ENCODE measurements at places on chromosomes 6 and 20.

GRCh38 chr20:47762699-47763268 is 22.5 kb downstream of the SULF2 start:
- no peak for DNase-seq

GRCh38 chr6:39037707-39038106 is 10.9 kb upstream of the GLP1R start:
- DNase-seq: no peak

- DNase-seq: no peak
Observed at GRCh38 chr6:55495277-55495676, 83.7 kb downstream of the HMGCLL1 start.

DNA sequence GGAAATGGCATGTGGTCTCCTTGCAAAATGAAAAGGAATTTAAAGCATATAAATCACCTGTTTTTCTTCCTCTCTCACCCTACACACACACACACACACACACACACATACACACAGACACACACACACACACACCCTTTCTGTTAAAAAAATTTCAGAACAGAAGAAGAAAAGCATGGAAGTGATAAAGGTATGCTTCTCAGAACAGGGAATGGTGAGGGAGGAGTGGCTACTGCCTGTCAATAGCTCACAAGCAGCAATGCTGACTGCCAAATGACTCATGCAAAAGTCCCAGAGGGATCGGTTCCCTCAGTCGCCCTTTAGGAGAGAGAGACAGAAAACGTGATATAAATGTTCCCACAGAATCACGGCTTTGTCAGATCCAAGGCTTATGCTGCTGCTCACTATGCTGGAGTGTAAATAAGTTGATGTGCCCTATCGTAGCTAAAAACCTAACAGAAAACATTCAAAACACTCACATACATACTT is 102.6 kb downstream of the IBTK start:
- no peak for DNase-seq

- no peak for DNase-seq
Observed at GRCh38 chr6:106667022-106667402, 37.6 kb downstream of the QRSL1 start.

DNA sequence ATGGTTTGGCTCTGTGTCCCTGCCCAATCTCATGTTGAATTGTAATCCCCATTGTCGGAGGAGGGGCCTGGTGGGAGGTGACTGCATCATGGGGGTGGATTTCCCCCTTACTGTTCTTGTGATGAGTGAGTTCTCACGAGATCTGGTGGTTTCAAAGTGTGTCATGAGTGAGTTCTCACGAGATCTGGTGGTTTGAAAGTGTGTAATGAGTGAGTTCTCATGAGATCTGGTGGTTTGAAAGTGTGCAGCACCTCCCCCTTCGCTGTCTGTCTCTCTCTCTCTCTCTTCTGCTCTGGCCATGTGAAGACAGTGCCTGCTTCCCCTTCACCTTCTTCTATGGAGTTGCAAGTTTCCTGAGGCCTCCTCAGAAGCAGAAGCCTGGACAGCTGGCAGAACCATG is 87.6 kb downstream of the MYLK4 start:
- no peak for DNase-seq

DNA sequence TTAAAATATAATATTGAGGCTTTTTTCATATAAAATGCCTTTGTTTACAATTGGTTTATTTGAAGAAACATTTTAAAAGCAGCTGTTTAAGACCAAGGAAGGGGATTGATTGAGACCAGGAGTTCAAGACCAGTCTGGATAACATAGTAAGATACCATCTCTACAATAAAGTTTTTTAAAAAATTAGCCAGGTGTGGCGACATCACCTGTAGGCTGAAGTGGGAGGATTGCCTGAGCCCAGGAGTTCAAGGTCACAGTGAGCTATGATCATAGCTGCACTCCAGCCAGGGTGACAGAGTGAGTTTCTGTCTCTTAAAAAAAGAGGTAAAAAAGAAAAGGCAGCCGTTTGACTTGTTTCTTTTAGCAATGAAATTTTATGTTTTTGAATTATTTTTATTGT is 117.0 kb downstream of the STXBP5 start:
- no peak for DNase-seq

GRCh38 chr20:5928836-5929715 is 21.3 kb downstream of the TRMT6 start:
- no peak for DNase-seq

- peak; percentile 25 for DNase-seq
Observed at GRCh38 chr20:61387204-61387953, 135.3 kb downstream of the CDH4 start.

DNA sequence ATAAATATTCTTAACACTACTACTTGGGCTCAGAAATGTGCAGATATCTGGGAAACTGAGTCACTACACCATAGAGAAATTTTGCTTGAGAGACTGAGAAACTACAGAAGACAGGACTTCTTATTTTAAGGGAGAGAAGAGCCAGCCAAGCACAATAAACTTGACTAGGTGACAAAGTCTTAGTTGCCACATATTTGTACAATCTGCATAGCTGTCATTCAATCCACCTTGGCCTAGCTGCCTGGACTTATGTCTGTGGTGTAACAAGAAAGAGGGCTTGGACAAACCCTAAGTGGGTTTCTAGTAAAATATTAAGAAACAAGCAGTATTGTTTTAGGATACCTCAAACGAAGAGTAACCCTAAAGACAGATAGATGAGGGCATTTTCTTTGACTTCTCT is 21.8 kb upstream of the IRAK1BP1 start:
- no peak for DNase-seq

DNA sequence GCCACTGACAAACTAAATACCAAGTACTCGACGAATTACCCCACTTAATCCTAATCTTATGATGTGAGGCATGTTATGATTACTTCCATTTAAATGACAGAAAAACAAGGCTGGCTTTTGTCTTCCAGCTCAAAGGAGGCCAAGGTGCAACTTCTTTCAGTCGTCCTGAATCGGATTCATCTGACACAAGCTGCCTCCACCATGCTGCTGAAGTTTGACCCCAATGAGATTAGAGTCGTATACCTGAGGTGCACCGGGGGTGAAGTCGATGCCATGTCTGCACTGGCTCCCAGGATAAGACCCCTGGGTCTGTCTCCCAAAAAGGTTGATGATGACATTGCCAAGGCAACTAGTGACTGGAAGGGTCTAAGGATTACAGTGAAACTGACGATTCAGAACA is 71.0 kb downstream of the CHD6 start:
- no peak for DNase-seq

- no peak for DNase-seq
Observed at GRCh38 chr20:37223053-37223452, 38.6 kb downstream of the GHRH start.

GRCh38 chr20:44650771-44651433 is 597 bp downstream of the ADA start:
- DNase-seq: peak; percentile 56

- no peak for DNase-seq
Observed at GRCh38 chr6:140440223-140440835, 1065.9 kb upstream of the CITED2 start.

DNA sequence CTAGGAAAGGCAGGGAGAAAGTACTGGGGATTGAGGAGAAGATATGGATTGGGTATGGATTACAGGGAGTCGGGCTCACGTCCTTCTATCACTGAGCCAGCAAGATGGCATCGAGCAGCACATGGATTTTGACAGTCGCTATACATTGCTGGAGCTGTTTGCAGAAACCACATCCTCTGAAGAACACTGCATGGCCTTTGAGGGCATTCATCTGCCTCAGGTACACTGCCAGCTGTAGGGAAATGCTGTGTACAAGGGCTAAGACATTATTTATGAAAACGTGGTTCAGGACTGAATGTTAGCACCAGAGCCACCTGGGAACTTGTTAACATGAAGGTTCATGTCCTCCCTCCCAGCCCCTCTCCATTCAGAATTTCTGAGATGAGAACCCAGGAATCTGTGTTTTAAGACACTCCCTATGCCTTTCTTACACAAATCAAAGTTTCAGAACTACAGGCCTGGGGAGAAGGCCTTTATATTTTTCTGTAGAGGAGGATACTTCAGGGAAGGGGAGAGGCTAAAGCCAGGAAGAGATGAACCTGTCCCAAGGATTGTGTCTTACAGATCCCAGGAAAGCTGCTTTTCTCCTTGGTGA is 3.5 kb downstream of the CUL9 start:
- DNase-seq: no peak

DNA sequence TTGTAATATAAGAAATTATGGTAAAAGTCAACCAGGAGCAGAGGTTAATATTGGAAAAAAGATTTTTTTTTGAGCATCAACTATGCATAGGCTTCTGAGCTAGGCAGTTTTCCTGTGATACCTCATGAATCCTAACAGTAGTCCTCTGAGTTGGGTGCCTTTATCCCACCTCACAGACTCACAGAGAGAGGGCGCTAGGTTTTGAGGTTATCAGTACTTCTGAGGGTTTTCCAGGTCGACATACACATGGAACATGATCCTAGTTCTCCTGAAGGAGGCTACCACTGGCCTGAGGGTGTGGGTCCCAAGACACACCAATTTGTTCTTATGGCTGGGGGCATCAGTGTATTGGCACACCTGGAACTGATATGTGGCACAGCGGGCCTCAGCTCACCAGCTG is 358.8 kb upstream of the JAG1 start:
- no peak for DNase-seq

DNA sequence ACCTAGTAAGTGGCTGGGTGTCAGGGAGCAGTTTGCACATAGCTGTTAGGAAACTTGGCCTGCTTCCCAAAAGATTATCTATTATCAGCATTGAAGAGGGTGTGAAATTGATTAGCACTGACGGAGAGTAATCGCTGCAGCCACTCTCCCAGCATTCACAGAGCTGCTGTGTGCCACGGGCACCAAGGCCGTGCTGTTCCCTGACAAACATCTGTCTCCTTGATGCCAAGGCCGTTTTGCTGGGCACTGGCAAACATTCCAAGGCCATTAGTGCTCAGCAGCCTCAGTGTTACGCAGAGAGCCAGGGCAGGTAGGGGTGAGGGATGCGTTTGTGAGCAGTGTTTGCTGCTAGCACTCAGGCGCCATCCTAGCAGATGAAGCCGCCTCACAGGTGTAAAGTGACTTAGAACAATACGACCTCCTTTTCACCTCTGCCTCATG is 57.7 kb upstream of the VSTM2L start:
- DNase-seq: no peak

GRCh38 chr20:44354979-44355497 is 461 bp upstream of the HNF4A start:
- no peak for DNase-seq

DNA sequence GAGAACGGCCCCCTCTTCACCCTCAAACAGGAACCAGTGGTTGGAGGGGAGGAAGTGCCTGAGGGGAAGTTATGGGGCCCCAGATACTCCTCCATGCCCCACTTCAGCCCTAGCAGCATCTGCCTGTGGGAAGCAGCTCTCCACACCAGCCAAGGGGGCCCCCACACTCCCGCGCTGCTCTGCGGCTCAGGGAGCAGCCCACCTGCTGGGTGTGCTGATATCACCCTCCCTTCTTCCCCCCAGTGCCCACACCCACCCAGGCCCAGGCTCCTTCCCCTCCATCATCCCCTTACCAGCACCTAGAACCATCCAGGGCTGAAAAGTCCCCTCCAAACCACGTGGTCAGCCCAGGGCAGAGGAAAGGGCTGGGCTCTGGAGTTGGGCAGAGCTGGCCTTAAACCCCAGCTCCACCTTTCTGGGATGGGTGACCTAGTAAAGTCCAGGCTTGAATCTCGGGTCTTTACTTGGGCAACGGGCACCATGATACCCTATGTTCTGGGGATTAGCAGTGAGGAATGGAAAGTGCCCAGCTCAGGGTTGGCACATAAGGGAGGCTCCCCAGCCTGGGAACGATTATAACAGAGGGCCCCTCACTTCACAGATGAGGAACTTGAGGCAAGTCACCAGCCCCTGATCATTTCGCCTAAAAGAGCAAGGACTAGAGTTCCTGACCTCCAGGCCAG is 663 bp downstream of the LST1 start:
- peak; percentile 22 for DNase-seq

DNA sequence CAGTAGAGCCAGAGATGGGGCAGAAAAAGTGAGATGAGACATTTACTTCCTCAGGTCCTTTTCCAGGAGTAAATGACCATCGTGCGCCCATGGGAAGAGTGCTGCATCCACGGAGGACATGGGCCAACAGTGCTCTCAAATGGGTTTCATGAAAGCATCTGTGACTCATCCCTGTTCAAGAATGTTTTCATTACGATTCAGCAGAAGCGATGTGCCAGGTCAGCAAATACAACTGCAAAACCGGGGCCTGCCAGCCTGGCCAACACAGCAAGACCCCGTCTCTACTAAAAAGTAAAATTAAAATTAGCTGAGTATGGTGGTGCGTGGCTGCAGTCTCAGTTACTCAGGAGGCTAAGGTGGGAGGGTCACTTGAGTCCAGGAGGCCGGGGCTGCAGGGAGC is 125.1 kb downstream of the LY86 start:
- DNase-seq: no peak

DNA sequence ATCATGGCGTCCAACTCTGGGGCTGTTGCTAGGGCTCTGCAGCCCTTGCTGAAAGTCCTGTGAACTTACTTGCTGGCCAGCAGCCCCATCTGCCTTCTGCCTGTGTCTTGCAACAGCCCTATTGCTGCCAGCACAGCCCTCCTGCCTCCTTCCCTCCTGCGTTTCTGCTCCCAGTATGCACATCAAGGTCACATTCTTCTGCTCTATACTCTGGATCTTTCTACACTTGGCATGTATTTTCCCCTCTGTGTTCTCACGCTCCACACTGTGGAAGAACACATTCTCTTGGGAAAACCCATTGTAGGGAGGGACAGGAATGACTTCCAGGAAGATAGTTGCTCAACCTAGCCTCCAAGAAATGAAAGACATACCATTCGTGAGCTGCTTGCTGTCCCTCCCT is 80.9 kb upstream of the PHACTR2 start:
- DNase-seq: no peak

GRCh38 chr6:166834049-166834448 is 122.3 kb downstream of the RNASET2 start:
- DNase-seq: no peak

DNA sequence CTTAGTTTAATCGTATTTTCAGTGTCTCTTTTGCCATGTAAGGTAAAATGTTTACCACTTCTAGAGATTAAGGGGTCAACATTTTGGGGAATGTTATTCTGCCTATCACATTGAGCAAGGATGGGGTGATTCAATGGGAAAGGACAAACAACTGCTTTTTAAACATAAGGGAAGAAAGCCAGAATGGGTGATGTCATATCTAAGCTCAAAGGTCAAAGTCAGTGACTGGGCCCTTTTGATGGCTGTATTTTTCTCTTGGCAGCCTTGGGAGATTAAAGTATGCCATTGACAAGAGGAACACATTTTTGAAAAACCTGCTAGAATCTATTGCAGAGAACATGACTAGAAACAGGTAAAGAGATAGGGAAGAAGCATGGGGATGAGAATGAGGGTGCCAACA is 477.3 kb upstream of the IRAK1BP1 start:
- no peak for DNase-seq

- DNase-seq: no peak
Observed at GRCh38 chr6:134267917-134268361, 50.0 kb downstream of the SGK1 start.

DNA sequence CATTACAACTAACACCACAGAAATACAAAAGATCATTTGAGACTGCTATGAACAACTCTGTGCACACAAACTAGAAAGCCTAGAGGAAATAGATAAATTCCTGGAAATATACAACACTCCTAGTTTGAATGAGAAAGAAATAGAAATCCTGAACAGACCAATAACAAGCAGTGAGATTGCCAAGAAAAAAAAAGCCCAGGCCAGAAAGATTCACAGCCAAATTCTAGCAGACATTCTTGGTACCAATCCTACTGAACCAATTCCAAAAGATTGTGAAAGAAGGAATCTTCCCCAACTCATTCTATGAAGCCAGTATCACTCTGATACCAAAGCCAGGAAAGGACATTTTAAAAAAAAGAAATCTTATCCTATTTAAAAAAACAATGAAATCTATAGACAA is 7.0 kb upstream of the CDK19 start:
- no peak for DNase-seq

All from stimulated activated CD4-positive, alpha-beta T cell treated with anti-CD3 and anti-CD28 coated beads, Interleukin-2, amount 100 ng/mL, for 24 hours (primary cell).